Lower lobe of right lung (tissue), 2 donors: ENCODE measurements at places on chromosomes 6 and 20. TPM values are rescaled to one million over a fixed set of nuclear protein-coding genes. Genes with fewer than 3 reads are reported as not detected.

Gene KCNQ2
- not detected for total RNA-seq

Gene SLC17A2
- total RNA-seq = not detected

Gene C6orf58
- total RNA-seq = not detected

Gene DHX16
- 28.4 TPM for total RNA-seq

Gene SENP6
- 84.4 TPM for total RNA-seq

Gene SYCP2L
- 1.0 TPM for total RNA-seq

Gene OVOL2
- total RNA-seq = 8.6 TPM

Gene TGM3
- 0.32 TPM for total RNA-seq

Gene ZSCAN23
- 1.7 TPM for total RNA-seq

Gene TTBK1
- total RNA-seq = 0.09 TPM

Gene VAPB
- total RNA-seq = 44.5 TPM

Gene SLC25A27
- 19.1 TPM for total RNA-seq

Gene GLP1R
- 0.35 TPM for total RNA-seq

Gene DSP
- 22.8 TPM for total RNA-seq

Gene SRSF6
- 145 TPM for total RNA-seq

Gene PRDM1
- 13.9 TPM for total RNA-seq

Gene APOM
- 1.6 TPM for total RNA-seq

Gene KIF25
- total RNA-seq = 0.56 TPM

Gene ENPP5
- total RNA-seq = 11.4 TPM

Gene ATG5
- 33.6 TPM for total RNA-seq

Gene LY6G6D
- not detected for total RNA-seq

Gene CFAP61
- 8.6 TPM for total RNA-seq

Gene PRKN
- 6.1 TPM for total RNA-seq

Gene PLCB4
- total RNA-seq = 6.6 TPM

Gene ZNFX1
- total RNA-seq = 53.9 TPM

Gene CD93
- total RNA-seq = 99.7 TPM

Gene RAB32
- 36.9 TPM for total RNA-seq

Gene RHAG
- not detected for total RNA-seq
